ENCODE measurements at places on chromosomes 2 and 18.

- no peak for DNase-seq
Measured at GRCh38 chr2:218829868-218830451, 1.6 kb downstream of the PRKAG3 start.

GRCh38 chr2:191933307-191934105 is 86.6 kb upstream of the CAVIN2 start:
- no peak for DNase-seq

- no peak for DNase-seq
Measured at GRCh38 chr2:16224298-16225045, 284.1 kb downstream of the MYCN start.

DNA sequence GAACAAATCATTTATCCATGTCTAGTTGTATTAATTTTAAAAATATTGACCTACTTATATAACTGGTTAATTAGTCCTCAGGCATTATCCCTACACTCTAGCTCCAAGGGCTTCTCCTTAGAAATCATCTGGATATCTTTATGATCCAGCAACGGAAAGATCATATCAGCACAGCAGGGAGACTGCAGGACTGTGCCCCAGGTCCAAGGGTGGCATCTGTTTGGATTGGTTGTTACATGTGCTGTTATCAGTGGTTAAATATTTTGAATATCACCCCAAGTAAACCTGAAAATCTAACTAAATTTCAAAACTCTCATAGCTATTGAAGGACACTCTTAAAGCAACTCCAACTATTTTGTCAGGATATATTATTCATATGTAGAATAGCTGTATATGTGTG is 556.2 kb upstream of the ZEB2 start:
- no peak for DNase-seq

DNA sequence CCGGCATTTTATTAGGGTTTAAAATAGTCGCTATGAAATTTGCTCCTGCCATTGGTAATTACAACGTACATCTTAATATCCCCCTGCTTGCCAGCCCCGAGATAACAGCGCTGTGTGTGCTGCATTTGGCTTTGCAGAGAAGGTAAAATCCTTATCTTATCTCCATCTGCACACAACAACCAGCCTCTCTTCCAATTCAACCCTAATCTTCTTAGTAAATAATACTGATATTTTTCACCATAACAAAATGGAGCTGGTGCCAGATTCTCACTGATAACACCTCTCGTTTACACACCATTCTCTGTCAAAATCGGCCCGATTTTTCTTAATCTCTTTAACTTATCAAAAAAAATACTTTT is 61.4 kb upstream of the SIX3 start:
- no peak for DNase-seq

DNA sequence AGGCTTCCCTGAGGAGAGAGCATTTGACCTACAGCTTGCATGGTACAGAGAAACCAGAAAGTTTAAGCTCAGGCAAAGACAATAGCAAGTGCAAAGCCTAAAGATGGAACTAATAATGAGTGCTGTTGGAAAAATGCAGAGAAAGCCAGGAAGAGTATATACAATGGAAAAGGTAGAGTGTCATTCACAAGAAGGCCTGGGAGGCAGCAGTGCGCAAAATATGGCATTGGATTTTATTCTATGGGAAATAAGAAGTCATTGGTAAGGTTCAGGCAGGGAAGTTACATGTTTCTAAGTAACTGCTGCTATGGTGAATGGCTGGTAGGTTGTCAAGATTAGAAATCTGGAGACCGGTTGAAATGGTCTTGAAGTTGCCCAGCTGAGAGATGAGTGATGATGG is 2167.3 kb upstream of the CELF4 start:
- DNase-seq = no peak

DNA sequence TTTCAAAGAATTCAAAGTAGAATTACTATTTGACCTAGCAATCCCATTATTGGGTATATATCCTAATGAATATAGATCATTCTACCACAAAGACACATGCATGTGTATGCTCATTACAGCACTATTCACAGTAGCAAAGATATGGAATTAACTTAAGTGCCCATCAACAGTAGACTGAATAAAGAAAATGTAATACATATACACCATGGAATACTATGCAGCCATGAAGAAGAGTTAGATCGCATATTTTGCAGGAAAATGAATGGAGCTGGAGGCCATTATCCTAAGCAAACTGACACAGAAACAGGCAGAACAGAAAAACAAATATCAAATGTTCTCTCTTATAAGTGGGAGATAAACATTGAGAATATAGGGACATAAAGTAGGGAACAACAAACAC is 519.2 kb upstream of the REG3G start:
- DNase-seq = no peak

DNA sequence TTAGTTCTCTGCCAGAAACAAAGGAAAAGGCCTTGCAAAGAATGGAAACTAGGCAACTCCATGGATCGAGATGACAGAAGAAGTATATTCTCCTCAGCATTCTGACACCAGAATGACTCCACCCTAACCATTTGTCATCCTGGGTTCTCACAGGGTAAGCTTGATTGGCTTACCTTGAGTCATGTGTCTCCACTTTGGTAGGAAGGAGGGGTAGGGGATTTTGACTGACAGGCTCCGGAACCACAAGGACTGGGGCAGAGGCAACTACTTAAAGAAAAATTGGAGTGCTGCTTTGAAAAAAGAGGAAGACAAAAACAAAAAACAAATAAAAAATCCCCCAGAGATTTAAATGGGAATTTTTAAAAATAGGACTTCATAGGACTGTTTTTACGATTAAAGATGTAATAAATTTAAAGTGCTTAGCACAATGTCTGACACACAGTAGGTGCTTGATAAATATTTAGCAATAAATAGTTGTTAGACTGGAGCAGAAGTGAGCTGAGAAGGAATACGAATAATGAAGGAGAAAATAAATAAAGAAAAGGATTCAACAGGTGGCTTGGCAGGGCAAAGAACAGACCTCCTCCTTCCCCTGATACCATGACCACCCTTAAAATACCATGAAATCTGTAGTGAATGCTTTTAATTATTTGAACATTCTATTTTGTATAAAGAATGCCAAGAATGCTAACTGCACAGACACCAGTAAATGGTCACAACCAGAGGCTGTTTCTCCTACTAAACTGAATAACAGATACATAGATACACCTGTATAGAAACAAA is 230.2 kb downstream of the CDCA7 start:
- DNase-seq = peak; percentile 28

DNA sequence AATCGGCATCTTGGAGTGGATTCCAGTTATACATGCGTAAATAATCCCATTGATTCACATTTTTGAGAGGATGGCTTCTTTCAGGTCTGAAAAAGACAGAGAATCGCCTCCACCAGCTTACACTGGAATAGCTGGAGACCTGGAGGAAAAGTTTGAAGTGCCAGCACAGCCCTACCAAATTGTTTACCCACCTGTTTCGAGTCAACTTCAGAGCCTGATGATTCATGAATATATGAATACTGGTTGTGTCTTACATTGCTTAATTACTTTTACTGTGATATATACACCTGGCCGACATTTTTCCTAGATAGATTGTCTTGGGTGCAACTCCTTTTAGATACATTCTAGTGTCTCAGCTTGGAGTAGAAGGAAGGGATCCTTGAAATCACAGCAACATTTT is 335 bp upstream of the NCKAP5 start:
- no peak for DNase-seq

- no peak for DNase-seq
Measured at GRCh38 chr2:189439342-189439741, 1.9 kb upstream of the WDR75 start.

Measured in NB4 (cell line).